ENCODE measurements at places on chromosomes 7 and 10.

DNA sequence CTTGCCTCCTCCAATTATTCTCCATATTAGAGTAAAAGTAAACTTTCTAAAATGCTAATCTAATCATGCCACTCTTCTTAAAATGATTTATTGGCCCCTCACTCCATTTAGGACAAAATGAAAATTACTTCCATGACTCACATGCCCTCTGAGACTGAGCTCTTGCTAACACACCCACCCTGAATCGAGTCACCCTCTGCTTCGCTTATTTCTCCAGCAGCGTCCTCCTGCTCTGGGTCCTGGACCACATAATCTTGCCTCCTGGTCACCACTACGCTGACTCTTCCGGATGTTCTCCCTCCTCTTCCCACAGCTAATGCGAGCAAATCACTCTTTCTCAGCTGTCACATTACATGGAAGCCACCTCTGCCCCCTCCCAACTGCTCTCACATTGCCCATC is 384.0 kb upstream of the FZD8 start:
- DNase-seq = no peak

DNA sequence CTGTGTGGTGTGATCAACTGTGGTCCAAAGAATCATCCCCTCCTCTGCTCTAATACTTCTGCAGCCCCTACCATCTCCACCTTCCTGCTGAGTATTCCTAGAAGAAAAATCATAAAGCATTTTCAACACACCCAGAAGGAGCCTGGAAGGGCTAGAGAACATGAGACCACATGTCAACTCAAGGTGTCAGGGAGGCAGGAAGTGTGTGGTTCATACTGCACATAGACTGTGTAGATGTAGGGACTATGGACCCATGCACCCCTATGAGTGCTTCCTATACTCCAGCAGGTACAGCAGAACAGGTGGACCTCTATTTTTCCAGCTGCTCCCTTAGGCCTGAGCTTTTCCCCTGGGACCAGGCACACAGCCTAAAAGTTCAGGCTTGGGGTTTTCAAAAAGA is 2.6 kb upstream of the ZNF746 start:
- DNase-seq = no peak

DNA sequence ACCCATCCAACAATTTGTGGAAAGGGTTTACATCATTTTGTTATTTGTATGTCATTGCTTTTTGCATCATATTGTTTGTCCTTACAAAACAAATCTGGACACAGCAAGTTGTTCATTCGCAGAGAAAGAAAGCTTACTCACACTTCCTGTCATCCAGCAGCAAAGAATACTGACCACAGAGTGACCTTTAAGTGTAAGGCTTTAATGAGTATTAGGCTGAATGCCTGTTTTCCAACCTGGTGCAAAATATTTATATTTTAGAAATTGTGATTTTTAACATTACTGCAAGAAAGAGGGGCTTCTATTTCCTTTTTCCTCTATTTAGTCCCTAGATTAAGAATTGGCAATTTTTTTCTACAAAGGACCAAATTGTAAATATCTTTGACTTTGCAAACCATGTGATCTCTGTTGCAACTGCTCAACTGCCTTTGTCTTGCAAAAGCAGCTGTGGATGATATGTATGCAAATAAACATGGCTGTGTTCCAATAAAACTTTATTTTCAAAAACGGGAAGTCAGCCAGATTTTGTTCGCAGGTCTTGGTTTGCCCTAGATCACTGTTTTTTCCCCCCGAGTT is 27.8 kb upstream of the ITGB1 start:
- DNase-seq = no peak

DNA sequence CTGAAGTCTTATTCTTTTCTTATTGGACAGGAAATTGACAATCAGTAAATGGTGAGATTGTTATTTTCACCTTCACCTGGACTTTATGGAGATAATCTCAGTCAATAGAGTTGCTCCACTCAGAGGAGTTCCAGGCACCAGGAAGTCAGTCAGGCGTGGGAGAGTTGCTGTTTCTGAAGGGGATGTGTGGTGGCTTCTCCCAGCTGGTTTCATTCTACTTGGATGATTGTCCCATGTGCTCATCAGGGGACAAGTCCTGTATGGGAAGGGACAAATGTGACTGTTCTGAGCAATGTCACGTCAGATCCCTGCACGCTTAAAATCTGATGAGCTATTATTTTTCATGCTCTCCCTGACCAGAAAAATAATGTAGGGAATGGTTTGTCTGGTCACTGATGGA is 222.5 kb upstream of the PITRM1 start:
- no peak for DNase-seq

GRCh38 chr10:26486304-26486703 is 48.2 kb downstream of the APBB1IP start:
- DNase-seq = no peak

DNA sequence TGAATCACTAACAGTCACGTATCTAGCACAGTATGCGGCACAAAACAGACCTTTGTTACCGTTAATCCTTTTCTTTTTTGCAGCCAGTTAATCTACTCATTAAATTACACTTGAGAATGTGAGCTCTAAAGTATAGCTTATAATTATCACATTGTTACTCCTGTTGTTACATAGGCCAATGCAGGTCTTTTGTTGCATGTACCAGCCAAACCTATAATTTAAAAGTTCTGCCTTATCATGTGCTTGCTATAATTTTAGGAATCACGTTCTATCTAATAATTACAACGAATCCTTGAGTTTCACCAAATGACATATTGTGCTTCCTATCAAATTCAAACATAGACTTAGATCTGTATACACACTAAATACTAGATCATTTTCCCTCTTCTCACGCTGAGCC is 245.1 kb downstream of the DGKI start:
- no peak for DNase-seq

DNA sequence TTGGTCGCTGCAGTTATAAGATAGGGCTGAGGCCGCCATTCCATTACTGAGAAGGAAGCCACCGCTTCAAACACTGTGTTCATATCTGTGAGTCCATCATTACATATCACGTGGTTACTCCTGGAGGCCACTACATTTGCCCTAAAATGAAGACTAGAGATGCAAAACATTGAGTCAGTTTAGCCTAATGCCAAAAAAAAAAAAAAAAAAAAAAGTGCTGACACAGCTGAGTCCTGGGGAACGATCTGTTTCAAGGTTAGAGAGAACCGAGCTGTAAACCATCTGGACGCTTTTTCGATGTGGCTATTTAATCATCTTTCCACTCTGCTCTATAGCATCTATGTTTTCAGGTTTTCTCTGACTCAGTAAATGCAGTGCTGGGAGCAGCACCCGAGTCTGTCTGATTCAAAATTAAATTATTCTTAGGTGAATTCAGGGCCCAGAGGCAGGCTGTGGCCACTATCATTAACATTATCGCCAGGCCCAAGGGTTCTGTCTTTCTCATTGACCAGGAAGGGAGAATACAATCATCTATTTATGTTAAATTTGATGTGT is 449.1 kb downstream of the PAXIP1 start:
- no peak for DNase-seq

DNA sequence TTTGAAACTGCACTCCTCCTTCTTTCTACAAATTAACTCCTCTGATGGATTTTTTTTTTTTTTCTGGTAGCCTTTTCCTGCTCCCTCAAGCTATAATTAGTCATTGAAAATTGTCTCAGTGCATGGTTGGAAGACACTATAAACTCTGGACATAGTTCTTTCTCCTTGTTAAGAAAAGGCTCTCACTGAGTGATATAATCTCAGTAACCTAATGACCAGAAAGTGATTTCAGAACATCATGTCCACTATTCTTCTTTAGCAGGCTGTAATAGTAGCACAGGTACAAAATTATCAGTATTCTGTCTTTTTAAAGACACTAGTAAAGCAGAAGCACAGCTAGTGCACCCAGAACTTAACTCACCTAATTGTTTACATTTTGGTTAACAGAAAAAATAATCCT is 752.6 kb upstream of the PHF14 start:
- no peak for DNase-seq

DNA sequence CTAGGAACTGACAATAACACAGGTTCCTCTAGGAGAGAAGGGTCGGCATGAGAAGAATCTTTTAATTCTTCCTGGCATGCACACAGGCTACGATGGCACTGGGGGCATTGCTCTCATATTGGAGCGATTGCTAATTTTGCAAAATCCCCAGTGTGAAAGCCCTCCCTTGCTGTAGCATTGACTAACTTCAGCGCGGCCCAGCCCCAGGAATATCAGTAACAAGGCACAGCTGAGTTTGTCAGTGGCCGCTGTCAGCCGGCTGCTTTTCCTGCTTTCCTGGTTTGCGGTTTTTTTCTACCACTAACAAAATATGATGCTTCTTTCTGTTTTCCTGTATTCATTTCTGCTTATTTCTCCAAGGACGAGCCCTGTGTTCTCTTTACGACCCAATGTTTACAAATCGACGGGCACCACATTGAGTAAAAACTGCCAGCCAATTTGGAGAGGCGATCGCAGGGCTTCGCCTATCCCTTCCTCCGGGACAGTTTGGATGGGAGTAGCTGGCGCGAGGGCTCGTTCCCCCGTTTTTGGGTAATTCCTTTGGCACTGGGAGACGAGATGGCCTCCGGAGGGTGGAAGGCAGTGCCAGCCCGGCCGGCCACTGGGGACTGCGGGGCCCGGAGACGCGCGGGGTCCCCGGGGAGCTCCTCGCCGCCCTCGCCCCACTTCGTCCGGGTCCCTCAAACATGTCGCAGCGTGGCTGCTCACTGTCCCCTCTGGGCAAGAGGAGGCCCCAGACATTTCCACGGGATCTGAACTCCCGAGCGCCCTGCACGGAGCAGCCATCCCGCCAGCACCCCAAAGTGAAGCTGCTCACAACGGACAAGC is 967 bp downstream of the ADARB2 start:
- DNase-seq = no peak

DNA sequence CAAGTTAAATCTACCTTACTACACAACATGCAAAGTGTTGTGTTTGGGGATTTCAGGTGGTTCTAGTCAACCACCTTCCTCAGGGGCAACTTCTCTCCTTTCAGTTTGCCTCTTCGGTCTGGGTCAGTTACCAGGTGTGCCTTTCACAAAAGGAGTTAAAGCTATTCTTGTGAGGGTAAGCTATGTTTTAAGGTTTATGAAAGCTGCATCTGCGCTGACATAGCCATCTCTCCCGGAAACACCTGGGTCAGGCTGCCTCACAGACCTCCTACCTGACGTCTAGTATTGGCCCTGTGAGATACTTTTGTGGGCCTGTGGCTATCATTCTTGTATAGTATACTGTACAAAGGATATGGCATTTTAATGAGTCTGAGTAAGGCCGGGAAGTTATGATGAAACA is 67.7 kb upstream of the ITGA8 start:
- no peak for DNase-seq

- DNase-seq = no peak
These were observed 296.3 kb downstream of the GRID1 start for GRCh38 chr10:86070278-86070677.

DNA sequence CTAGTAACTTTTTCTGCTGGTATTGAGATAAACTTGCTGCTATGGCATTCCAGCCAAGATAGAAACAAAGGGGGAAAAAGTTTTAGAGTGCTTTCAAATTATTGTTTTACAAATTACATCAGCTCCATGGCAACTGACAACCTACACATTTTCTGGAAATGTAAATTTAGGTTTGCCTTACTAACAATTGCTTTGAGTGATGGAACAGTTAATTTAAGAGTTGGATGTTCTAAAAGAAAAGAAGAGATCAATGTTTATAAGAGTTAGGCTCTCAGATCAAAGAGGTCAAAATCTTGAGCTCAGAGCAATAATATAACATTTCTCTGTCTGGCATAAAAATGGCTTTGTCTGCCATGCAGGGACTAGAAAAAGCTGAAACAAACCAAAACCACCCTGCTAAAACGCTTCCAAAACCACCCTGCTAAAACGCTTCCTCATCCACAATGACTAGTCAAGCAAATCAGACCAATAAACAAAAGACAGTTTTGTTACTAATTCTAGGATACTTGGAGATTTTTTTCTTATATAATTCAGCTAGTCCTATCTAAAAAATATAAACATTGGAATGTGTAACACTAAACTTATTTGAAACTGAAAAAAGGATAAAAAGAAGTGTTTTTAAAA is 32.3 kb downstream of the ORC5 start:
- DNase-seq = no peak

DNA sequence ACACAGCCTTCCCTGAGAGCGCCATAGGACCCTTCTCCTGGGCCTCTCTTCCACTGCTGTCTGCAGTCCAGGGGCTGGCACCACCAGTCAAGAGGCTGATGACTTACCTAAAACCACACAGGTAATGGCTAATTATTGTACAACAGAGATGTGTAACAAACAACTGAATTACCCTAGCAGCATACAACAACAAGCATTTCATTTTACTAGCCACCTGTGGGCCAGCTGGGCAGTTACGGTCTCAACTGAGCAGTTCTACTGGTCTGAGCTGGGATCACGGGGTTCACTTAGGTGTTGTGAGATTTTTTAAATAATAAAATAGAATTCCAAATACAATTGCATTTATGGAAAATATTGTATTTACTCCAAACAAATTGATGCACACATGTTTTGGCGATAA is 431.9 kb downstream of the TNS3 start:
- DNase-seq = no peak

- no peak for DNase-seq
These were observed 64.1 kb upstream of the MPP7 start for GRCh38 chr10:28366994-28367393.

DNA sequence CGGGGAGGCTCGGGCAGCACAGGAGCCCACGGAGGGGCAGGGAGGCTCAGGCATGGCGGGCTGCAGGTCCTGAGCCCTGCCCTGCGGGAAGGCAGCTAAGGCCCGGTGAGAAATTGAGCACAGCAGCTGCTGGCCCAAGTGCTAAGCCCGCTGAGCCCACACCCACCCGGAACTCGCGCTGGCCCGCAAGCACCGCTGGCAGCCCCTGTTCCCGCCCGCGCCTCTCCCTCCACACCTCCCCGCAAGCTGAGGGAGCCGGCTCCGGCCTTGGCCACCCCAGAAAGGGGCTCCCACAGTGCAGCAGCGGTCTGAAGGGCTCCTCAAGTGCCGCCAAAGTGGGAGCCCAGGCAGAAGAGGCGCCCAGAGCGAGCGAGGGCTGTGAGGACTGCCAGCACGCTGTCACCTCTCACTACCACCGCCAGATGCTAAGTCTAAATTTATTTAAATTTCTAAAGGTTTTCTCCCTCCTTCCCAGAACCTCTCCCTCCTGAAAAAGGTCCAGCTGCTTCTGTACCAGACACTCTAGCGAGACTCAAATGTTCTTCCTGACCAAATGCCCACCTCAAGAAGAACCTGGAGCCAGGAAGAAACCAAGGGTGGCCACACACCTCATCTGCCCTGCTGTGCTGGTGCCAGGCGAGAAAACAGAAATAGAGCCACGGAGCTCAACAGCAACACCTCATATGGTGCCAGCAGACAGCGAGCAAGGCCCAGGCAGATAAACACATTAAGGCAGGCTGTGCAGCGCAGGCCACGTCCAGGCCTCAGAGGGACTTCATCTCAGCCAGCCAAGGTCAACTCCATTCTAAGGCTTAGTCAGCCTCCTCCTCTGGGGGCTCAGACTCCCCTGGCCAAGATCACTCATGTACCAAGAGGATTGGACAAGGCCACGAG is 47.0 kb downstream of the KCNMA1 start:
- DNase-seq = no peak

- DNase-seq = no peak
These were observed 6.9 kb upstream of the BAG3 start for GRCh38 chr10:119644205-119644814.
